ENCODE measurements at places on chromosomes 13 and 19.

DNA sequence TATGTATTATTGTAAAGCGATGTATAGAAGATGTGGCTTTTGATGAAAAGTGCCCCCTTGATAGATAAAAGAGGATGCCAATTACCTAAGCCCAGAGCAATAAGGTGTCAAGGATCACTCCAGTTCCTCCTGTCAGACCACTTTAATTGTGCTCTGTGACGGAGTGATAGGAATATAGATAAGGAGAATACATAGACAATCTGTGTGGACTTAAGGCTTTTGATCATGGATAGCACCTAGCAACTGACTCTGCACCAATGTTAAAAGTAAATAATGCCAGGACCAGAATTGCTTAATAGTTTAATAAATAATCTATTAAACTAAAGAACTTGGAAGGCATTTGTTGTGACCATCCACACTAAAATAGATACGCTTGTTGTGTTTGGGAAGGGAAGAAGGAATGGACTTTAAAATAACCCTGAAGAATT is 390.7 kb upstream of the ARGLU1 start:
- no peak for DNase-seq

- DNase-seq: no peak
Observed at GRCh38 chr13:33033051-33033812, 17.0 kb downstream of the KL start.

- DNase-seq: no peak
Observed at GRCh38 chr13:20121159-20121525, 39.7 kb downstream of the GJA3 start.

DNA sequence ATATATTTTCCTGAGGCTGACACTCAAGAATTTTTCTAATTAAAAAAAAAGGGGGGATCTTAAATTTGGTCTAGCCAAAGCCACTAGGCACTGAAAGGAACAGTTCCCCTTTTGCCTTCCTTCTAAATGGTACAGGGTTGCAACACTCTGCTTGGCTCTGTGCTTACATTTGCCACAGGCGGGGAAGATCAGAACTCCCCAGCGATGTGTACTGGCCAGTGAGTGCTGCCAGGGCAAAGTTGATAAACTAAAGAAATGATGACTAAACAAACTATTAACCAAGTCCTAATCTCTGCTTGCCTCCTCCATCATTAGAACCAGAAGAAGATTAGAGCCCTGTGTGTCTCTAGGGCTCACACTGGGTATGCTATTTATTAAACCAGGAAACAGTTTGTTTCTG is 75.3 kb upstream of the SCEL start:
- no peak for DNase-seq

- DNase-seq: no peak
Observed at GRCh38 chr13:72469906-72470305, 257.5 kb downstream of the MZT1 start.

DNA sequence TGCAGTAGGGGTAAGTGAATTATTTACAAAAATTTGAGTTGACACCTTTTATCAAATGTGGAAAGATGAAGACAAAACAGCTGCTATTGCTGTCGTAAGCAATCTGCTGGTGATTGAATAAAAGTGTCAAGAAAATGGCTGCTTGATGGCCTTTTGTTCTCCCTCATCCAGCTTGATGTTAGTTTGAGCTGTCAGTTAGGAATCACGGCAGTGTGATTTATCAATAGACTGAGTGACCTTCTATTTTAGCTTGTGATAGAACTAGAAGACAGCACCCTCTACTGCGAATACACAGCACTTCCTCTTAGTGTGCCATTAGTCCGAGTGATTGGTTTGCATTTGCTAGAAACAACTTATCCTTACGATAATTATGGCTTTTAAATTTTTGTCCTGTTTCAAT is 76.3 kb downstream of the MZT1 start:
- no peak for DNase-seq

GRCh38 chr19:55032170-55032800 is 5.8 kb downstream of the GP6 start:
- no peak for DNase-seq

DNA sequence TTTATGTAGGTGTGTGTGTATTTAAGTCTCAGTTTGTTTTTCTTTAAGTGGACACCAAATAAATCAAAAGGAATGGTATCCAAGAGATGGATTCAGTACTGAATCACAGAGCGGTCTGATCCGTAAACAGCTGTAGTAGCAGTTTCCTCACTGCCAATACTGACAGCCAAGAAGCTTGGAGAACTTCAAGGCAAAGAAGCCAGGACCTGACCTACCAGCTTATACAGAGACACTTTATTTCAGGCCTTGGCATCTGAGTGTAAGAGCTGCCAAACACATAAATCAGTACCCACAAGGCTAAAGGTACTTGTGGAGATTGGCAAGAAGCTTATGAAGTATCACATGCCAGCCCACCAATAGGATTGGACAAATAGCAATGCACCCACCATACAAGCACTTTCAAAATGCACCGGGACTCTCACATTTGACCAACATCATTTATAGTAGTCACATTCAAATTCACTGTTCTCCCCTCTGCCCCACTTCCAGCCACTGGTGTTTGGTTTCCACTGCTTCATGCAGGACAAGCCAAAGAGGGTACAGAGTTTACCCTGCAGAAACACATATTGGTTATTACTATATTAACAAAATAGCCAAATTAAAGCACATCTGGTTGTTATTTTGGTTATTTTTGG is 357.9 kb downstream of the KLF12 start:
- no peak for DNase-seq

GRCh38 chr13:72648513-72649065 is 78.8 kb downstream of the MZT1 start:
- DNase-seq: no peak

DNA sequence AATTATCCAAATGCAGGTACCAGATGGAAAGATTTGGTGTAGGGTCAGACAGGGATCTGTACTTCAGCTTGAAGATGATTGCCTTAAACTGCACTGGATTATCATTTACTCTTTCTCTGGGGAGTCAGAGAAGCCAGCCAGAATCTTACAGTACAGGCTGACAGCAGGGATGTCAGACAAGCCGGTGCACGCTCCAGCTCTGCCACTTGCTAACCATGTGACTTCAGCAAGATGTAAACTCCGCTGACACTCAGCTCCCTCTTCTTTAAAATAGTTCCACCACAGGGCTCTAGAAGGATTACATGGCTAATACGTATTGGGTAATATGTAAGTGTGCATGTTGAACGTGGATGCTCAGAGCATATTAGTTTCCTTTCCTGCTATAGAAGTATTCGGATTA is 251.4 kb upstream of the MAB21L1 start:
- no peak for DNase-seq

DNA sequence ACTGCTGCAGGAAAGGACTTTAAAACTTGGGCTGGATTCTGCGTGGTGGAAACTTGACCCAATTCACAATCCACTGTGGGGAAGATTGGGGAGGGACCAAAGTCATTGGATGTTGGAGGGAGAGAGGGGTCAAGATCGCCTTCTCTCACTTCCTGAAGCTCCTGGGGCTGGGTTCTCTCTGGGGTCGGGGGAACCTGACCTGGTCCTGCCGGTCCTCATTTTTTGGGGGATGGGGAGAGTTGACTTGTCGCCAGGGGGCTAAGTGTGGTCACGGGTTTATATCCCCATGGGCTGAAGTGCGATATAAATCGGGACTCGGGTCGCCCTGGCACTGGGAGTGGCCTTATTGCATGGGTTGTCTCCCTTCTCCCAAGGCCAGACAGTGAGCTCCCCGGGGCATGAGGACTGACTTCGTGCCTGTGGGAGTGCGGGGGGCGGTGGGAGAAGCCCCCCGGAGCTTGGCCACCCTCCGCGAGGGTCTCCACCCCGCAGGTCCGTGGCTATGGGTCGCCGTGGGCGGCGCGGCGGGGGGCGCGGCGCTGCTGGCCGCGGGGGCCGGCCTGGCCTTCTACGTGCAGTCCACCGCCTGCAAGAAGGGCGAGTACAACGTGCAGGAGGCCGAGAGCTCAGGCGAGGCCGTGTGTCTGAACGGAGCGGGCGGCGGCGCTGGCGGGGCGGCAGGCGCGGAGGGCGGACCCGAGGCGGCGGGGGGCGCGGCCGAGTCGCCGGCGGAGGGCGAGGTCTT is 6.3 kb downstream of the ICAM5 start:
- DNase-seq: no peak

DNA sequence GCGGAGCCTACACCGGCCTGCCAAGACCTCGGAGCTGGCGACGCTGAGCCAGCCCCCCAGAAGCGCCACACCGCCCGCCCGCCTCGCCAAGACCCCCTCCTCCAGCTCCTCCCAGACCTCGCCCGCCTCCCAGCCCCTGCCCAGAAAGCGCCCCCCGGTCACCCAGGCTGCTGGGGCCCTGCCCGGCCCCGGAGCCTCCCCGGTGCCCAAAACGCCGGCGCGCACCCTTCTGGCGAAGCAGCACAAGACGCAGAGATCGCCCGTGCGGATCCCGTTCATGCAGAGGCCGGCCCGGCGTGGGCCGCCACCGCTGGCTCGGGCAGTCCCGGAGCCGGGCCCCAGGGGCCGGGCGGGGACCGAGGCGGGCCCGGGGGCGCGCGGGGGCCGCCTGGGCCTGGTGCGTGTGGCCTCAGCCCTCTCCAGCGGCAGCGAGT is 10.2 kb downstream of the C19orf25 start:
- DNase-seq: no peak

GRCh38 chr19:50331221-50331993 is 2.2 kb upstream of the KCNC3 start:
- DNase-seq: no peak

DNA sequence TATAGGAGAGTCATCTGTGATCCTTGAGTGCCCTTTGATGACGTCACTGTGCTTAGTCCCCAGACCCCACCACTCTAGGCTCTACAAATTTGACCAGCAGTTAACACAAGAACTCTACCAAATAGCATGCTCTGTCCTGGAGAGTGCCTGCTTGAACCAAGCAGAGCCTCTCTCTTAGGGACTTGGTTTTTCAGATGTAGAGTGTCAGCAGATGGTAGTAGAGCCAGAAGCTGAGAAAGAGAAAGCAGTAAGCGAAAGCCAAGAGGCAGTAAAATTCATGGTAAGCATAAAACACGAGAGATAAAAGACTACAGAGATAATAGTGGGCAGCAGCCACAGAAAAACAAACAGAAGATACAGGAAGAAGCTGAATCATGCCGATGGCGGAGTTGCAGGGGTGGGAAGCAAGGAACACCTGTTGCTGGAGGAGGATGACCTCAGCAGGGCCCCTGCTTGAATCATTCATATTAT is 193.3 kb downstream of the SLC7A1 start:
- DNase-seq: no peak

GRCh38 chr13:105805892-105806627 is 729.4 kb downstream of the EFNB2 start:
- no peak for DNase-seq

GRCh38 chr19:35404879-35405622 is 34.2 kb downstream of the GPR42 start:
- no peak for DNase-seq

DNA sequence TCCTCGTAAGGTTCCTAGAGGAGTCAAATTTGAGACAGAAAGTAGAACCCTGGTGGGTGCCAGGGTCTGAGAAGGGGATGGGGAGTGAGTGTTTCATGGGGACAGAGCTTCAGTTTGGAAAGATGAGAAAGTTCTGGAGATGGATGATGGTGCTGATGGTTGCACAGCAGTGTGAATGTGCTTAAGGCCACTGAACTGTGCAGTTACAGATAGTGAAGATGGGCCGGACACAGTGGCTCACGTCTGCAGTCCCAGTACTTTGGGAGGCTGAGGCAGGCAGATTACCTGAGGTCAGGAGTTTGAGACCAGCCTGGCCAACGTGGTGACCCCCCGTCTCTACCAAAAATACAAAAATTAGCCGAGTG is 917 bp downstream of the SPC24 start:
- DNase-seq: no peak

- no peak for DNase-seq
Observed at GRCh38 chr19:46133777-46134241, 9.3 kb upstream of the IGFL3 start.

- no peak for DNase-seq
Observed at GRCh38 chr13:99983499-99984401, 2.2 kb downstream of the ZIC2 start.

DNA sequence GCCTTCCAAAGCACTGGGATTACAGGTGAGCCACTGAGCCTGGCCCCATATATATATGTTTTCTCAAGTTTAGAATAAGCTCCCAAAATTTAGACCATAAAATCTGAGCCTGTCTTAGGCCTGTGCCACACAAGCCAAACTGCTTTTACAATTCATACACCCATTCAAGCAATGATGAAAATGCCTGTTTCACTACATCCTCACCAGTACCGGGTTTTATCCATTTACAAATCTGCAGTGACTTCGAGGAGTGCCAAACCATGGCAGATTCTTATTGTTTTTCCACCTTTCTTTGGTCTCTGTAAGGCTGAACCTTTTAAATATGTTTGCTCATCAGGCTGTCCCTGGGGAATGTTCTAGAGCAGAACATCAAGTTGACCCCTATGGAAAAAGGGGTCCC is 9.6 kb upstream of the NFIC start:
- no peak for DNase-seq

DNA sequence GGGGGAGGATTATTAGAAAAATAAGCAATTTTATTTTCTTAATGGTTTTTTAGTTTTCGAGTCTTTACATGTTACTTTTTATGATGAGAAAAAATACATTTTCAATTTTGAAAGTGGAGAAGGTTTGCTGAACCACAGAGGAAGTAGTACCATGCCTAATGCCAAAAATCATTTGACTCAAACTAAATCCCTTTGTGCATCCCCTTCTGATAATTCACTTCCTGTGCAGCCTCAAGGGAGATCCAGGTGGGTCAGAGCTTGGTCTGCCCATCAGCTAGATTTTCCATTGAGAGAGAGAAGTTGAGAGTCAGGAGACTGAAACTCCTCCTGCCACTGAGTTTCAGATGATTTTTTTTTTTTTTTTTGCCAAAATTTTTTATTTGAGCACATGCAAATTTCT is 571.7 kb downstream of the LIG4 start:
- no peak for DNase-seq

- DNase-seq: no peak
Observed at GRCh38 chr13:27259831-27260230, 8.5 kb downstream of the RPL21 start.

DNA sequence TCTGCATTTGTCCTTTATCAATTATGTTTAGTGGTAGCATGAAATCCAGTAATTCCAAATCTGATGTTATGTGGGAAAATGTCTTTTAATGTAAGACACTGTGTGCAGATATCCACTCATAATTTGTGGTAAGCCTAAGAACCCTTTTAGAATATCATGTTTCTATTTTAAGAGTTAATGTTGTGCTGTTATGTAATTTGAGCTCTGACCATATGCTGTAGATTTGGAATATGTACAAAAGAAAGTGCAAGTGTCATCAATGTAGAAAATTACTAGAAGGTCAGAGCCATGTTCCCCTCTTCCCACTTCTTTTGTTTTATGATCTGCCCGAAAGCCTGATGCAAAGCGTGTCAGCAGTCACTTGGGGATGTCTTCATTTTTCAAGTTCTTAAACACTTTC is 44.5 kb downstream of the SCEL start:
- no peak for DNase-seq

Measured in left renal pelvis (tissue), 4 donors.